GM10248 (cell line): ENCODE measurements at places on chromosomes 11 and 22.

DNA sequence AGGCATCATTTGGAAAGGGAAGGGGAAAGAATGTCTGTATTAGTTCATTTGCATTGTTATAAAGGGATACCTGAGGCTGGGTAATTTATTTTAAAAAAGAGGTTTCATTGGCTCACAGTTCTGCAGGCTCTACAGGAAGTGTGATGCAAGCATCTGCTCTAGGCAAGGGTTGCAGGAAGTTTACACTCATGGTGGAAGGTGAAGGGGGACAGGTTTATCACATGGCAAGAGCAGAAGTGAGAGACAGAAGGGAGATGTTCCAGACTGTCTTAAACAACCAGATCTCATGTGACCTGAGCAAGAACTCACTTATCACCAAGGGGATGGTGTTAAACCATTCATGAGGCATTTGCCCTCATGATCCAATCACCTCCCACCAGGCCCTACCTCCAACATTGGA, 90.6 kb downstream of the CCDC83 start:
- no peak for DNase-seq

- DNase-seq: no peak
Observed at GRCh38 chr11:70735976-70736375, 337.6 kb downstream of the CTTN start.

GRCh38 chr11:13091804-13092203, 82.7 kb downstream of the RASSF10 start:
- no peak for DNase-seq

GRCh38 chr11:8325591-8326304, 62.1 kb upstream of the LMO1 start:
- DNase-seq: no peak

GRCh38 chr22:46056546-46057245, 79.7 kb upstream of the WNT7B start:
- DNase-seq: no peak

DNA sequence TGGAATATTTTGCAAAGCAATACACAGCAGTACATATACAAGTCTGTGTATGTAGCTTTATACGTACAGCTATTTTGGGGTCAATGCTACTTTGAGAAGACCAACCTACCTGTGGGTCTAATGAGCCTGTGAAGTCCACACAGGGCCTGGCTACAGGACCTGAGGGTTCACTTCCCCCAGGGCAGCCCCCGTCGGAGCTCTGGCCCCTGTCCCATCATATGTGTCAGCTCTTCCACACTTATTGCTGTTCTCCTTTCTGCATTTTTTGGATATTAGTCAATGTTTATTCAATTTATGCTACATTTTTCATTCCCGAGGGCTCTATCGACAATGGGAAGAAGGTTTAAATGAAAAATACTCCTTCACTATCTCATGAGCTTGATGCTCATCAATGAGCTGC, 1473.6 kb downstream of the BRD1 start:
- no peak for DNase-seq

DNA sequence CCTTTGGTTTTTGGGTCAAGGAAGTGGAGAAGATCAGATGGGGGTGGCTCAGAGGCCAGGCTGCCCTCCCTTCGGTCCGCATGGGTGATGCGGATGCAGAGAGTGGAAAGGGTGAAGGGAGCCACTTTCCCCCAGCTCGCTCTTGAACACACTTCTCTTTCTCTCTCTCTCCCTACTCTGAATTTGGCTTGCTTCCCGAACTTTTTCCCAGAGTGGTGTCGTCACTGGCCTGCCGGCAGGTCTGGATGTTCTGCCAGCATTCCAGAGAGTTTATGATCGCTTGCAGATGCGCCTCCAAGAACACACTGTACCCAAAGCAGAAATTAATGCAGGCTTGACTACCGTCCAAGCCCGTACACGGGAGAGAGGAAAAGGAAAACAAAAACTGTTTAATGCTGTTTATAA, 103.2 kb downstream of the ZBTB16 start:
- DNase-seq: no peak

DNA sequence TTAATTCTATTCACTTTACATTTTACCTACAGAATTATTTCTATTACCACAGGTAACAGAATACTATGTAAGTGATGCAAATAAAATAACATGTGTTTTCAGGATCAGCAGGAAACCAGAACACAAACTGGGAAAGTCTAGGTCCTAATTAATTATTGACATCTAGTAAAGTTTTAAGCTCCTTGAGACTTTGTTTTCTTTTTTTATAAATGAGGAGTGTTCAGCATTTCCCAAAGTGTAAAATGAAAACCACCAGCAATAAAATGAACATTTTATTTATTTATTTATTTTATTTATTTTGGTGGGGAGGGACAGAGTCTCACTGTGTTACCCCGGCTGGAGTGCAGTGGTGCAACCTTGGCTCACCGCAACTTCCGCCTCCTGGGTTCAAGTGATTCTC, 123.6 kb downstream of the ARHGAP42 start:
- no peak for DNase-seq

- DNase-seq: no peak
Observed at GRCh38 chr22:30732426-30732825, 37.8 kb downstream of the OSBP2 start.

GRCh38 chr11:48017105-48017830, 36.9 kb downstream of the PTPRJ start:
- DNase-seq: no peak

DNA sequence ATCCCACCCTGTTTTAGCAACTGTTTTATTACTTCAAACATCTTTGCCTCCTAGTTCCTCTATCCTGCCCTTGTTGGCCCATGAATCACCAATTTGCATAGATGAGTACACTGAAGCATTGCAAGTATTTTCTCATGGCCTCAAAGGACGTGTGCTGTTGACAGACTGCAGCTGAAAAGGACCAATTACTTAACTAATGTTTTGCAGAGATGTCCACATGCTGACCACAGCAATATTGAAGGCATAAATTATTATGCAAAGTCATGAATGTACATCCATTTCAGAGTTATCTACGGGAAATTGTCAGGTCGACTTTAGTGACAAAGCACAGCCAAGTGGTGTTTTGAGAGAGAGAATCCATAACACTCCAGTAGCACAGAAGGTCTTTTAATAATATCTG, 64.8 kb downstream of the CADM1 start:
- no peak for DNase-seq
